Naive thymus-derived CD4-positive, alpha-beta T cell (primary cell): ENCODE measurements at places on chromosomes 16 and 17. TPM values are rescaled to one million over a fixed set of nuclear protein-coding genes. Genes with fewer than 3 reads are reported as not detected.

DNA sequence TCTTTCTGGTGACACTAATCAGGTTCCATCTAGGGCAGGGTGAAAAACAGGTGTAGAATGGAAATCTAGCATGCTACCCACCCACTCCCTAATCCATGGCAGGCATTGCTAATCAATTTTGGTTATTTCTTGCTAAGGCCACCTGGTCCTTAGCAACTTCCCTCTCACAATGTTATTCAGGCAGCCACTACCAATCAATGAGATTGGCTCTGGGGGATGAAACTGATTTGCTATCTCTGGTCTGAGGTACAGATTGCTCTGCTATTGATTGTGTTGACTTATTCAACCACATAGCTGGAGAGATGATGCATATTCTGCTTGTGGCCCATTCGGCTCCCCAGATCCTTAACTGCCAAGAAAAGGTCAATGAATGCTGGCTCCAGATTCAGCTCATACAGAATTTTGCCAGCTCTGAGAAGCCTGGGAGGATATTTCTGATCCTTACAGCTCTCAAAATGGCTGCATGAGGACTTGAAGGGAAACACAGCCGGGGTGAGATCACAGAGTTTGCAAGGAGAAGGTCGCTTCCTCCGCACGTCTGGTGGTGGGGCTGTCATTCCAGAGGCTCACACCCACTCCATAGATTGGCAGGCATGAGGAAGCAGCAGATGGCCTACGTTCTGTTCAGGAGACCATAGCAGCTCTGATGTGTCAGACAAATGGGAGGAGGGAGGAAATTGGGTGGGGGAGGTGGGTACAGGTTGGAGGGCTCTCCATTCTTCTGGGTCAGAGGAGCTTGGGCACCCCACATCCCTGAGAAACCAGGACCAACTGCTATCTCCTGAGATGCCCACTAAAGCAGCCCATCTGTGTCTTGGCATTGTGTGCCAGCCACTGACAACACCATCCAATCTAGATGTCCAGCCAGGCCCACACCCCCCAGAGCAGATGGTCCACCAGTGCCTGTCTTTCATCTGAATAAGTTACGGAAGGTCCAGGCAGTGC is 22.3 kb downstream of the SEZ6 start:
- no peak for DNase-seq

DNA sequence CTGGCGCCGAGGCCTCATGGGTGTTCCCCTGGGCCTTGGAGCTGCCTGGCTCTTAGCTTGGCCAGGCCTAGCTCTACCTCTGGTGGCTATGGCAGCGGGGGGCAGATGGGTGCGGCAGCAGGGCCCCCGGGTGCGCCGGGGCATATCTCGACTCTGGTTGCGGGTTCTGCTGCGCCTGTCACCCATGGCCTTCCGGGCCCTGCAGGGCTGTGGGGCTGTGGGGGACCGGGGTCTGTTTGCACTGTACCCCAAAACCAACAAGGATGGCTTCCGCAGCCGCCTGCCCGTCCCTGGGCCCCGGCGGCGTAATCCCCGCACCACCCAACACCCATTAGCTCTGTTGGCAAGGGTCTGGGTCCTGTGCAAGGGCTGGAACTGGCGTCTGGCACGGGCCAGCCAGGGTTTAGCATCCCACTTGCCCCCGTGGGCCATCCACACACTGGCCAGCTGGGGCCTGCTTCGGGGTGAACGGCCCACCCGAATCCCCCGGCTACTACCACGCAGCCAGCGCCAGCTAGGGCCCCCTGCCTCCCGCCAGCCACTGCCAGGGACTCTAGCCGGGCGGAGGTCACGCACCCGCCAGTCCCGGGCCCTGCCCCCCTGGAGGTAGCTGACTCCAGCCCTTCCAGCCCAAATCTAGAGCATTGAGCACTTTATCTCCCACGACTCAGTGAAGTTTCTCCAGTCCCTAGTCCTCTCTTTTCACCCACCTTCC is 7.9 kb downstream of the HIRIP3 start:
- no peak for DNase-seq

DNA sequence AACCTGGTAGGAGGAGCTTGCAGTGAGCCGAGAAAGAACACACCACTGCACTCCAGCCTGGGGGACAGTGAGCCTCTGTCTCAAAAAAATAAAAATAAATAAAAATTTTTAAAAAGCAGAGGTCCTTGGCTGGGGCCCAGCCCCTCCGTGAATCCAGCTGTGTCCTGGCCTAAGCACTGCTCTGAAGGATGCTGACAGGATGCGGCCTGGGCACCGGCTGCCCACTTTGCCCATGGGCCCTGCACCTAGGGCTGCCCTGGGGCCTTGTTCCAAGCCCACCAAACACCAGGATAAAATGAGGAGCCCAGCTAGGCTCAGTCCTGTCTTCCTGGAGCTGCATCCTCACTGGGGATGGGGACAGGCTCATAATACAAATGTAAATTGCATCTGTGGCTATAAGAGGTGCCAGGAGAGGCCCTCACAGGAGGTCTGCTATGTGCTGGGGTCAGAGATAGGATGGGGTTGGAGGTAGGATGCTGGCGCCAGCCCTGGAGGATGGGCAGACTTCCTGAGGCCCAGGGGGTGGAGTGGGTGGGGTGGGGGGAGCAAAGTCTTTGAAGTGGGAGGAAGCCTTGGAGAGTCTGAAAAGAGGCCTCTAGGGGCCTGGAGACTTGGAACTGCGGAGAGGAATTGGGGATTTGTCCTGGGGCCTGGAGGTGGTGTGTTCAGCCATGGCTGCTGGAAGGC is 6.2 kb downstream of the C16orf89 start:
- DNase-seq = no peak

- DNase-seq = no peak
These were observed 71.8 kb downstream of the ABHD15 start for GRCh38 chr17:29495011-29495410.

MLX gene
- 71.2 TPM for total RNA-seq
